SW480 (cell line): ENCODE measurements at places on chromosomes 16 and 17.

DNA sequence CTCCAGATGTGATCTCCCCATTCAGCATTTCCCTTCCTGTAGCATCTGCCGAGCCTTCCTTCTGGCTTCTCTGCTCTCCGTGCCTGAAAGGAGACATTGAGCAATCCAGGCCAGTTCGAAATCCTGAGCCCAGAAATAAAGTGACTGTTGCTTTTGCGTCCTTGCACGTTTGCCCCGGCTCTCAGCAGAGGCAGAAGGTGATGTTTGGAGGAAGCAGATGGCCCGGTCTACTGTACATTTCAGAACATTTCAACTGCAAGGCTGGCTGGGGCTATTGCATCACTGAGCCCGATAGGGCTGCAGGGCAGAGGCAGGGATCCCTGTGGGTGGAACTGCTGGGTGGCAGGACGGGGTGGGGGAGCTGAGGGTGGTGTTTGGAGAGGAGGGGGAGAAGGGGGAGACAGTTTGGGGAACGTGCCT, 29.4 kb downstream of the IRF8 start:
- DNase-seq, result no peak

GRCh38 chr17:36721560-36722120, 120.3 kb downstream of the MRM1 start:
- DNase-seq, result no peak

DNA sequence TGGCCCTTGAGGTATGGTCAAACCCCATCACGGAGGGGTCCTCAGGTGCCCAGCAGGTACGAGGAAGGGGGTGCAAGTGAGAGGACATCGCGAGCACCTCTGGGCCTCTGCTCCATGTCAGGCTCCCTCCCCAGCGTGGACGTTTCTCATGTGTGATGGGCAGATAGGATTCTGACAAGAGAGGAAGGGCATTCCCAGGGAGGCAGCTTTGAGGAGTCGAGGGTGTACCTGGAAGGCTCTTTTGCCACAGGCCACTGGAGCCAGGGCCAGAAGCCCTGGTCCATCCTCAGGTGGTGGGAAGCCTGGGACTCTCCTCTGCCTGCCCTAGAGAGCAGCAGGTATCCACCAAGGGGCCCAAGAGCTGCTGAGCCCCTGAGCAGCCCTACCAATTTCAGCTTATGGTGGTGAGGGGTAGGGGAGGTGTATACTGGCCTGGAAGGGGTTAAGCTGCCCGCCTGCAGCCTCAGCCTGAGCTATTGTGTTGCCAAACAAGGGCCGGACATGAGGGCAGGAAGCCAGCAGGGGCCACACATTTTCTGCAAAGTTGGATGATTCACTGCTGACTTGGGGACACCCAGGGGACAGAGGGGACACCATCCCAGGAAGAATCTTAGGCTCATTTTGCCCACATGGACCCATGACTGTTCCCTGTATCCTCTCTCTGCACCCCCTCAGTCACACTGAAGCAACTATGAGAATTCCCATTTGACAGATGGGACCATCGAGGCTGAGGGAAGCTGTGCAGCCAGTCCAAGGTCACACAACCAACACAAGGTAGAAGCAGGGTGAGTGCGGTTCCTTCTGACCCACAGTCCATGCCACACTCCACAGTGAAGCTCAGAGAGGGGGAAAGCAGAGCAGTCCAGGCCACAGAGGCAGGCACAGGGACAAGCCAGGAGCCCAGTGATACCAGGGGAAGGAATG, 1.7 kb downstream of the CDH5 start:
- DNase-seq, result no peak

DNA sequence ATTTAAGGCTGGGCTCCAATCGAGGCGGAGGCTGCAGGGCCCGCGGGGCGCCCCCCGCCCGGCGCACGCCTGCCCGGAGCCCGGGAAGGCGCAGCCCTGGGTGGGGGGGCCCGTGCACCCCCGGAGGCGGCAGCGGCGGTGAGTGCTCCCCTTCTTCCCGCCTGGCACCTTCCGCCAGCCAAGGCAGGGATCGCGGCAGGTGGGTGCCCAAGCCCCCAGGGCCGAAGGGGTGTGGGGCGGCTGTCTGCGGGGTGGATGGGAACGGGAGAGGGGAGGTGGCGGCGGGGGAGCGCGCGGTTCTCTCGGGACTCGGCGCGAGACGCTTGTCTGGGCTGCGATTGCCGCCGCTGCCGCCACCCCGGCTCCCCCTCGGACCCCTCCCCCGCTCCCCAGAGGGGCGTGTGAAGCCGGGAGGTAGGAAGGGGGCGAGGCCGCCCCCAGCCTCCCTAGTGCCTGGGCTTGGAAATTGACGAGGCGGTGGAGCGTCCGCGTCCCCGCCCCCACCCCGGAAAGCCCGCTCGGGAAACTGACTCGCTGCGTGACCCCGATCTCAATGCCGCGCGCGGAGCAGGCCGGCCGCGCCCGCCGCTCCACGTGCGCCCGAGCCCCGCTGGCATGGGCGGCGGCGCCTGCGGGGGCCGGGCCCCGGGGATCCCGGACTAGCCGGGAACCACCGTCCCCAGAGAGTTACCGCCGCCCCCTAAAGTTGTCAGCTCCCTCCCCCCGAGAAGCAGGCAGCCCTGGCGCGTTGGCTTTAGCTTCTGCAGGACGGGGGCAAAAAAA, 231.5 kb downstream of the MRTFB start:
- DNase-seq, result no peak

GRCh38 chr16:85326794-85327181, 214.5 kb upstream of the CIBAR2 start:
- no peak for DNase-seq

DNA sequence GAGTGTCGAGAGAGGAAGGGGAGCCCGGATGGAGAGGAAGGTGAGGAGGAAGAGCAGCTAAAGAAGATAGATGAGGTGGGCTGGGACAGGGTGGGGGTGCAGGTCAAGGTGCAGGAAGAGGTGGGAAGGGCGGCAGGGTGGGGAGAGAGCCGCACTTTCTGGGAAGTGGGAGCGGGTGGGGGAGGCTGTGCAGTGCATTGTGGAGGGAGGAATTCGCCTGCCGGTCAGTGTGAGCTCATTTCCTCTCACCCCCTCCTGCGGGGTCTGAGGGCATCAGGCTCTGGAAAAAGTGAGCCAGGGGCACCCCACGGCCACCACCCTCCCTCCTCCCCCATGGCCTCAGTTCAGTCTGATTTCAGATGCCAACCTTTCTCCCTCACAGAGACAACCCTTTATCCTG, 2.5 kb upstream of the ARHGAP23 start:
- no peak for DNase-seq

- no peak for DNase-seq
Measured at GRCh38 chr16:12097523-12098428, 121.2 kb downstream of the SNX29 start.

DNA sequence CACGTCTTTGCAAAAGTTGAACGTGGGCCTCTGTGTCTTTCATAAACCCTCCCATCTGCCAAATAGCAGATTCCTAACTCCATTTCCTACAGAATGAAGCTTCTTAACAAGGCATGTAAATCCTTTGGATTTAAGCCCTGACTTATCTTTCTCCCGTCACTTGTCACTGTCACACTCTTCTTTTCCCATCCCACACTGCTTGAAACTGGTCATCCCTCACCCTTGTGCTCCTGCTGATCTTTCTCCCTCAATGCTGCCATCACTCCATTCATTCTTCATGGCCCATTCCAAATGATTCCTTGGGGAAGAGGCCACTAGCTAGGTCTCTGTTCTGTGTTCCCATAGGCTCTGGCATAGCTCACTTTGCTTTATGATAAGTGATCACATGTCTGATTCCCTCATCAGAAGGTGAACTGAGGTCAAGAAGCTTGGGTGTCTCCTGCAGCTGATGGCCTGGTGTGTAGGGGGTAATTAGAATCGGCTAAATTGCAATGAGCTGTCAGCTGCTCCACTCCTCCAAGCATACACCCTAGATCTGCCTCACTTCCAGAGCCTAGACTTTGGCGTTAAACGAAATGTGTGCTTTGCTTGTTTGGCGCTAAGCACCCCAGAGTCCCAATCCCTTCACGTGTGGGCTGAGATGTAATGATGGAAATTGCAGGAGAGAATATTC, 61.7 kb downstream of the PECAM1 start:
- DNase-seq, result no peak

DNA sequence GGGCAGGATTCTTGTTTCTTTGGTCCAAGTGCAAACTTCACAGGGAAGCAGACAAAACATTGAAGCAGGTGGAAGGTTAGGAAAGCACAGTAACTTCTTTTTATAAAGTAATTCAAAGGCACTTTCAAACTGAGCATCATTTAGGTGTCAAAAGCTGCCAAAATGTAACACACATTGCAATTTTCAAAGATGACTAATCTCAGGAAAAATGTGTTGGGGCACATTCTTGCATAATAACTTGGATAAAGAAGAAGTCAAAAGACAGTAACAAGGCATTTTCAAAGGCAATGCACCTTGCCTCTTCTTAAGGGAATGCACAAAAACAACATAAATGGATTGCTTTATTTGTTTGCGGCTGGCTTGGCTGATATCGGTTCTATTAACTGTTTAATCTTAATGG, 3.6 kb downstream of the KCNJ2 start:
- DNase-seq, result no peak

- peak; percentile 59 for DNase-seq
Measured at GRCh38 chr16:88924834-88925539, 52.0 kb downstream of the CBFA2T3 start.

DNA sequence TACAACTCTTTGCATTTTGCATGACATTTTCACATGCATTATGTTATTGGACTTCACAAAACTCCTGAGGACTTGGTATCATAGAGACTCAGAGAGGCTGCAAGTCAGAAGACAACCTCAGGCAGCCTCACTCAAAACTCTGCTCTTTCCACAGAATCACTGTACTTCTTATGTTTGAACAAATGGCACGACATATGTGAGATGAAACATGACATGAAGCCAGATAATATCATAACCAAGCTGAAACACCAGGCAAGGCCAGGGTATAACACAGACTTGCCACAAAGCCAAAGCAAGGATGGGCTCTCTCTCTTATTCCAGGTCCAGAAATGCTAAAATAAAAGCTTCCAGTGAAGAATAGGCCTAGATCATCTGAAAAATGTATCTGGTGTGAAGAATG, 425.8 kb upstream of the CDH5 start:
- no peak for DNase-seq

- no peak for DNase-seq
Measured at GRCh38 chr16:84059111-84059510, 16.5 kb upstream of the SLC38A8 start.

- no peak for DNase-seq
Measured at GRCh38 chr17:67411397-67411796, 34.3 kb downstream of the PITPNC1 start.

DNA sequence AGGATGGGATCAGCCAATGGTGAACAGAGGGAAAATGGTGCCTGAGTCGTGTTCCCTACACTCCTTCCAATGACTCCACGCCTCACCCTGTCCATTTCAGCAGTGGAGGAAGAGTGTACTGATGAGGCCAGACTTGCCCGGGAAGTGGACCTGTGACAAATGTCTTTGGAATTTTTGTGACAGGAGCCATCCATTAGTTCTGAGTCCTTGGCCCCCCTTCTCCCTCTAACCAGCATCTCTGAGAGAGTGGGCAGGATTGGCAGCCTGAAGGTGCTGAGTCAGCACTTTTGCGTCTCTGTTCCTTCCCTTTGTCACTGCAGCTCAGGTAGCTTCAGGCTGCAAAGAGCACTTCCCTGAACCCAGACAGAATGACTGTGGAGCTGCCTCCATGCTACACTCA, 30.8 kb downstream of the BEAN1 start:
- DNase-seq, result peak; percentile 40

DNA sequence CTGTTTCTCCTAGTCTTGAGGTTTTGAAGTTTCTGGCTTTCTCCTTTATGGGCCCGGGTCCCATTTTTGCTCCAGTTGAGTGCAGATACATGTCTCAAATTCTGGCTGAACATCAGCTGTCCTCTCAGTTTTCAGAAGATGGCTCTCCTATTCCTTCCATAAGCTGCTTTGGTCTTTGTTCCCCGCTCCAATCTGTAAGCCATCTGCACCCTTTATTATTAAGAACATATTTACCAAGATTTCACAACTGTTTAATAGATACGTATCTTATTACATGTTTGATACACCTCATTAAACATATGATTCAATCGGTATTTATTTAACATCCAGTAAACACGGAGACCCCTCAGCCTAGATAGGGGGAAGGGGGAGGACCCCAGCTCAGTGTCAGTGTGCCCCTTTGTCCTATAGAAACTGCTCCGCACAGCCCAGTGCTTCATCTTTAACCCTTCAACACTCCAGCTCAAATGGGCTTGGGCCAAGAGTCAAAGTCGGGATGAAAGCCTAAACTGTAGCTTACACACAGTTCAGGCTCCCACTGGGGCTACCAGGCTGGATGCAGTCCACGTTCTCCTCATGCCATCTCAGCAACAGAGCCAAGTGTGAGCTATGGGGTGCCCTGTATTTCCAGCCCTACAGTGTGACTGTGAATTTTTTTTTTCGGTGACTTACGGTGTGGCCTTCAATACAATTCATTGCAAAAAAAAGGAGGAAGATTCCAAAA, 166.0 kb upstream of the ZFHX3 start:
- DNase-seq, result no peak

DNA sequence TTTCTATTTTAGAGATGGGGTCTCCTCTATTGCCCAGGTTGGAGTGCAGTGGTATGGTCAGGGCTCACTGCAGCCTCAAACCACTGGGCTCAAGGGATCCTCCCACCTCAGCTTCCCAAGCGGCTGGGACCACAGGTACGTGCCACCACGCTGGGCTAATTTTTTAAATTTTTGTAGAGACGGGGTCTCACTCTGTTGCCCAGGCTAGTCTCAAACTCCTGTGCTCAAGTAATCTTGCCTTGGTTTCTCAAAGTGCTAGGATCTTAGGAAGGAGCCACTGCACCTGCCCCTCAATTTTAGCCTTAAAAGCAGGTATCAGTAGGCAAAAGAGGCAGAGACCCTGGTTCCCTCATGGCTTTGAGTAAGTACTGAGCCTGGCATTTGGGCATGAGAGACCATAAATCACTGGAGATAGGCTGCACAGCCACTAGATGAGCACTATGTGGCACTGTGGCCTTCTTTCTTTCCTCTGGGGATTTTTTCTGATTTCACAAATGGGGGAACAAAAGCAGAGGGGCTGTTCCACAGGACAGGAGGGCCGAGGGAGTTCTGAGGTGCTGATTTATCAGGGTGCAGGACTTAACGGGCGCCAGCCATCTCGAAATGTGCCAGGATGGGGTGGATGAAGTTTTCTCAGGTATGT, 82.2 kb downstream of the PLXDC1 start:
- DNase-seq, result peak; percentile 57

DNA sequence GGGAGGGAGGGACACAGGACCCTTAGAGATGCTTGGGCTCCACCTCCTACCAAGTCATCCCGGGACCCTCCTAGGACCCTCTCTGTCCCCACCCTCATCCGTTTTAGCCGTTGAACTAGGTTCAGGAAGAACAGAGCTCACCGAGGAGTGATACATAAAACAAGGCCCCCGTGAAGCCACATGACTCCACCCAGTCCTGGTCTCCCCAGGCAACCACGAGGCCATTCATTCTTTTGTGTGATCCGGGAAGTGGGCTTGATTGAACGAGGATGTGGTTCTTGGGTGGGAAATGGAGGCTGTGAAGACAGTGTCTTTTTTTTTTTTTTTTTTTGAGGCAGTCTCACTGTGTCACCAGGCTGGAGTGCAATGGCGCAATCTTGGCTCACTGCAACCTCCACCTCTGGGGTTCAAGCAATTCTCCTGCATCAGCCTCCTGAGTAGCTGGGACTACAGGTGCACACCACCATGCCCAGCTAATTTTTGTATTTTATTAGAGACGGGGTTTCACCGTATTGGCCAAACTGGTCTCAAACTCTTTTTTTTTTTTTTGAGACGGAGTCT, 14.8 kb downstream of the TRARG1 start:
- DNase-seq, result no peak
